ENCODE measurements at places on chromosomes 4 and X.

GRCh38 chr4:98343626-98344025 lies 82.4 kb downstream of the RAP1GDS1 start:
- DNase-seq: no peak

DNA sequence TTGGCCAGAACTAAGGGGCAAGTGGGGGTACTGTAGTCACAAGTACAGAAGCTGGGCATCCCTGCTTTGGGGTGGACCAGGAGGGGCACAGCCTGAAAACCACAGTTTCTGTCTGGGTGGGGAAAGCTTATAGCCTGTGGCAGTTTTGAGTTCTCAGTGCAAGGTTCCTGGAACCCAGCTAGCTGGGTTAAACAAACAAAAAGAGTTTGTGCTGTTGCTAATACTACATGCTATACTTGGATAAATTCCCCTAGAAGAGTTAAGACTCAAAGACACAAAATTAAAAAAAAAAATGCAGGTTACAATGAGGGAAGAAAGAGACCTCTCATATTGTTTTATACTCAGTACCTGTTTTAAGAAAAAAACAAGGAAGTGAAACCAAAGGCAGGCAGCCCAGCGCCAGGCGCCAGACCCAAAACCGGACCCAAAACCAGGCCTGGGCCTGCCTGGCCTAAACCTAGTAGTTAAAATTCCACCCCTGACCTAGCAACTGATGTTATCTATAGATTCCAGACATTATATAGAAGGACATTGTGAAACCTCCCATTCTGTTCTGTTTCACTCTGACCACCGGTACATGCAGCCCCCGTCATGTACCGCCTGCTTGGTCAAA lies 50.8 kb downstream of the SLC2A9 start:
- DNase-seq: no peak

DNA sequence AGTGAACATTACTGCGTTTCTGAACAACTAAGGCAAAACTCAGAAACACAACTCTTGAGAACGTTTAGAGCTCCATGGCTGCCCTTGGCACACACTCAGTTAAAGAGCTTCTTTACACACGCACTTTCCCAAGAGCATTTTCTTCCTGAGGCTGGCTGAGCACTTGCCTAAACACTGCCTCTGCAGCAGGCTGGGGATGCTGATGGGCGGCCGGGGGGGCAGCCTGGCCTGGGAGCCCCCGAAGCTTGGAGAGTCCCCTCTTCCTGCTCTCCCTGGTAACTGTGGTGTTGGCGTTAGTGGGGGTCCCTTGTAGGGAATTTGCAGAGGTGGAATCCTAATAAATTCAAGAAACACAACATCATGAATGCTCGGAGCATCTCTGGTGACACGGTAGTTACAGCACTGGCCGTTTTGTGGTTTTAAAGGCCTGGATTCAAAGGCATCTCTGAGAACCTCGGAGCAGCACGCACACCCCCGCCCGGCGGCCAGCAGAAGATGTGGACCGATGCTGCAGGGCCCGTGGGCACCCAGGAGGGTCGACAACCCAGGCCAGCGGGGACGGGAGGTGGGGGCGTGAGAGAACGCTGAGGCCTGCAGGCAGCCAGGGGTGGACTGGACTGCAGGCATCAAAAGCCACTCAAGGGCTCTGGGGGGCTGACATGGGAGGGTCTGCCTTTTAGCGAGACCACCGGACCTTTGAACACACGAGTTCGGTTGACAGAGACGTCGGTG lies 45.4 kb downstream of the FGFRL1 start:
- no peak for DNase-seq

DNA sequence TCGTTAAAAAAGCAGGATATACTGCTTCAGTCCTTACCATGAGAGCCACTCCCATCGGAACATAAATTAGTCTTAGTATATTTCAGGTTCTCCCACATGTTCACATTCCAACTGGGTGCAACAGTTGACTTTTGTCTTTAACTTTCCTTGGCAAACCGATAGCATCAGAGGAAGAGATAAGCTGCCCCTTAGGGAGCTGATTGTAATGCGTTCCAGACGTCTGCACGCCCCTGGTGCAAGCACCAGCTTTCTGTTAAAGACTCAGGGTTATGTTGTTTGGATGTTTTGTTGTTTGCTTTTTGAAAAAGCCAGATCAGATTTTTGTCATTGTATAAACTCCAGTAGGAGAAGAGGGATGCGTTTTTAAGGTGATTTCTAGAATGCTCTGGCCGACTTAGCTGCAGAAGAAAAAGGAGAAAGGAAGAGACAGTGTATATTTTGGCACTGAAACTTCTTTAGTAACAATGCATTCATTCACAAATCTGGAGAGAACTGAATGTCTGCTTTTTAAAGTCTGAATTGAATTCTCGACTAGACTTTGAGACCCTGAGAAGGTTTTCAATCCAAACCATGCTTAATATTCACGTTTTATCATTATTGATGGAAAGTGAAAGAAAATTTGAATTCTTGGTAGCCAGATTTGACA lies 160.9 kb downstream of the CBR4 start:
- no peak for DNase-seq

DNA sequence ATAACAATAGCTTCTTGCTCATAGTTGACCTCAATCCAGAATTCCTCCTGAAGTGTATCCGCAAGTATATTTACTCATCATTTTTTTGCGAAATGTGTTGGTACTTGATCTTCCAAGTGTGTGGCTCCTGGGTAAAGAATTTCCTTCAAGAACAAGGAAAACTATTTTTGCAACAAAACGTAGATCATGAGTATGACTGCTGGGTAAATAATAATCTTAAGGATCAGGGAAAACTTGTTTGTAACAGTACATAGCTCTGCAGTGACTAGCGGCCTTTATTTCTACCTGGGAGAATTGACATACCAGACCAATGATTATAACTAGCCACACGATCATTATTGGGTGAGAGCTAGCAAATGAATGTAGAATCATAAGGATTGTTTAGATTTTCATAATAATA lies 1311.7 kb downstream of the ARAP2 start:
- no peak for DNase-seq

GRCh38 chr4:82515705-82516104 lies 46.1 kb downstream of the TMEM150C start:
- no peak for DNase-seq

DNA sequence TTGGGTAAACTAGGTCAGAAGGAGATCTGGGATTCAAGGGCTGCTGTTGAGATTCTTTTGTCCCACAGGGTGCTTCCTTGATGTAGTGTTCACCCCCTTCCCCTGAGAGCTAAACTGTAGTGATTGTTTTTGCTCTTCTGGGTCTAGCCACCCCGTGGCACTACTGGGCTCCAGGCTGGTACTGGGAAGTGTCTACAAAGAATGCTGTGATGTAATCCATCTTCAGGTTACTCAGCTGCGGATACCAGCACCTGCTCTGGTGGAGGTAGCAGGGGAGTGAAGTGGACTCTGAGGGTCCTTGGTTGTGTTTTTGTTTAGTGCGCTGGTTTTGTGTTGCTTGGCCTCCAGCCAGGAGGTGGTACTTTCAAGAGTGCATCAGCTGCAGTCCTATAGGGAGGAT lies 365.5 kb downstream of the ZNF674 start:
- no peak for DNase-seq

GRCh38 chrX:2583194-2584162 lies 82.7 kb upstream of the DHRSX start:
- no peak for DNase-seq

GRCh38 chrX:112197840-112198239 lies 115.3 kb upstream of the TRPC5 start:
- DNase-seq: no peak

DNA sequence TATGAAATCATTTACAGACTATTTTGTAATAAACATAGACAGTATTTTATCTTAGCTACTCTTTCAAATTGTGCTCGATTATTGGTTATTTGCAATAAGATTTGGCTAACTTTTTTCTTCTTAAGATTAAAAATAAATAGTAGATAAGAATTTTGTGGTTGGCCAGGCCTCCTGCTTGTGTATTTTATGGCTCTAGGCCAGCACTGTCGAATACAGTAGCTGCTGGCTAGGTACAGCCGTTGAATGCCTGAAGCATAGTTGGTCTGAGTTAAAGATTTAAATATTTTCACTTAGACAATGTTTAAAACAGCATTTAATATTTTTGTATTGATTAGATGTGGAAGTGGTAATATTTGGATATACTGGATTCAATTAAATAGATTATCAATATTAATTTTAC lies 481.0 kb downstream of the SPRY1 start:
- no peak for DNase-seq

- DNase-seq: no peak
Measured at GRCh38 chr4:101420661-101421060, 73.3 kb upstream of the PPP3CA start.

DNA sequence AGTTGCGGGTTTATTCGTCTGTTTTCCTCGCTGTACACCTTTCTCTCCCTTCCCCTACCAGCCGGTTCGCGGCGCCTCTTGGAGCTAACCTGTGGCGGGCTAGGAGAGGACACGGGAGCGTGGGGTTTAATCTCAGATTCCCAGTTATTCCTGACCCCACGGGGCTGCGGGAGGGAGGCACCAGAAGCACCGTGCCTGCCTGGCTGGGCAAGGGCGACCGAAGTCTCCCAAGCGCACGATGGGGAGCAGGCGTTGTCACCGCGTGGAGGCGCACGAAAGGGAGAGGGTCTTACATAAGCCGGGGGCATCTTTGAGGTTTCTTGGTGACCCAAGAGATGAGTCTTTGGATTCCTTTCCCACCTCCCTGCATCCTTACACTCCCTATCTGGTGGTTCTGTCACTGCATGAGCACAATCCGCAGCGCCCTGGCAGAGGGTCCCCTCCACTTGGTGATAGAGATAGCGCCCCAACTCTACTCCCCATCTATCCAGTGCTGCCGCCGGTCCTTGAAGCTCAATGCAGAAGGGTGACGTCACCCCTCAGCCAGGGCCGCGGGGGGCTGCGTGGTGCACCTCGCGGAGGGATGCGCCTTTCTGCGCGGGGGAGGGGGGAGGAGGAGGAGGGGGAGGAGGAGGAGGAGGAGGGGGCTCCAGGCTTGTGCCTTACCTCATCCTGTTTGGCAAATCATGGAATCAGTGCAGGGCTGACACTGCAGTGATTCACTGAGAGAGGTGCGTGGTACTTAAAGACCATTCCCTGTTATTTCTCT lies 793 bp downstream of the TSPAN7 start:
- DNase-seq: peak; percentile 6

Measured in stimulated activated naive CD8-positive, alpha-beta T cell treated with anti-CD3 and anti-CD28 coated beads, Interleukin-15, Interleukin-2, amounts not matched to agents 100 U/mL and 50 U/mL, for 24 hours (primary cell).